NCI-H774 (cell line): ENCODE measurements at places on chromosomes 1 and 21.

DNA sequence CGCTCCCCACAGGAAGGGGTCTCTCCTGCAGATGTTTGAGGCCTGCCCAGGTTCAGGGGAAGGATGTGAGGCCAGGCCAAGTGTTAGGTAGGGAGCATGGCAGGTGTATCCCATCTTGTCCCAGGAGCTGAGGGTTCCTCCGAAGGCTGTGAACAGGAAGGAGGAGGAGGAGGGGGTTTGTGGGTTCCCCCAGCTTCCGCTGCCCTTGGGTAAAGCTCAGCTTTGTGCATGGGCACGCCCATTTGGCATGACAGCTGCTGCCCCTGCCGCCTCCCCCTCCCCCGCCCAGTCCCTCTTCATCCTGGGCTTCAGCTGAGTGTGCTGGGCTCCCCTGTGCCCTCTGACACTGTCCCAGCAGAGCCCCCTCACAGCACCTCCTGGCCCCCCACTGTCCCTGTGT is 25.5 kb downstream of the TNFRSF8 start:
- no peak for DNase-seq

DNA sequence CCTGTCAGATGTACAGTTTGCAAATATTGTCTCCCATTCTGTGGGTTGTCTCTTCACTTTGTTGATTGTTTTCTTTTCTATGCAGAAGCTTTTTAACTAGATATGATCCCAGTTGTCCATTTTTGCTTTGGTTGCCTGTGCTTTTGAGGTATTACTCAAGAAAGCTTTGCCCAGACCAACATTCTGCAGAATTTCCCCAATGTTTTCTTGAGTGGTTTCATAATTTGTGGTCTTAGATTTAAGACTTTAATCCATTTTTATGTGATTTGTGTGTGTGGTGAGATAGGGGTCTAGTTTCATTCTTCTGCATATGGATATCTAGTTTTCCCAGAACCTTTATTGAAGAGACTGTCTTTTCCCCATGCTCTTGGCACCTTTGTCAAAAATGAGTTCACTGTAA is 116.9 kb downstream of the DUSP10 start:
- DNase-seq = no peak

DNA sequence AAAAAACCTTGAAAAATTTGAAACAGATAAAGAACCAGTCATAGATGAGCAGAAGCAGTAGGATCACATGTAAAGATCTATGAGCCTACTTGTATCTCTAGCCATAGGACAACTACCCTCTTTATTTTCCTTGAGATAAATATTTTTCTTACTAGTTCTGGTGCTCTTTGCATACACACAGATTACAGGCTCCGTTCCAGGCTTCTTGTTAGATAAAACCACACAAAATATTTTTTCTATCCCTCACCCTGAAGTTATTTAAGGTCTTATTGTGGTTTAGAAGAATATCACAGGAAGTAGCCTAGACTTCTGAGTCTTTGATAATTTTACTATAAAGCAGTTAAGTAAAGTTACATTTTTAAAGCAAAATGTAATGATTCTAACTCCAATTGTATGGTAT is 512.2 kb downstream of the NEGR1 start:
- DNase-seq = no peak

- DNase-seq = no peak
Measured at GRCh38 chr1:63787875-63788274, 14.1 kb downstream of the ROR1 start.

GRCh38 chr1:59506952-59507351 is 210.1 kb downstream of the FGGY start:
- DNase-seq = no peak

- DNase-seq = no peak
Measured at GRCh38 chr1:179183857-179184256, 45.6 kb downstream of the ABL2 start.

- no peak for DNase-seq
Measured at GRCh38 chr1:80961464-80962190, 839.1 kb upstream of the ADGRL2 start.

- DNase-seq = no peak
Measured at GRCh38 chr1:203378556-203379245, 27.8 kb upstream of the FMOD start.
